AG04449 (cell line): ENCODE measurements at places on chromosomes 1 and 21.

- DNase-seq: no peak
These were observed 58.1 kb downstream of the CAPZB start for GRCh38 chr1:19427087-19427781.

GRCh38 chr1:107460035-107460434 is 319.2 kb downstream of the NTNG1 start:
- no peak for DNase-seq

GRCh38 chr1:223785808-223786207 is 59.9 kb downstream of the TP53BP2 start:
- DNase-seq: no peak

DNA sequence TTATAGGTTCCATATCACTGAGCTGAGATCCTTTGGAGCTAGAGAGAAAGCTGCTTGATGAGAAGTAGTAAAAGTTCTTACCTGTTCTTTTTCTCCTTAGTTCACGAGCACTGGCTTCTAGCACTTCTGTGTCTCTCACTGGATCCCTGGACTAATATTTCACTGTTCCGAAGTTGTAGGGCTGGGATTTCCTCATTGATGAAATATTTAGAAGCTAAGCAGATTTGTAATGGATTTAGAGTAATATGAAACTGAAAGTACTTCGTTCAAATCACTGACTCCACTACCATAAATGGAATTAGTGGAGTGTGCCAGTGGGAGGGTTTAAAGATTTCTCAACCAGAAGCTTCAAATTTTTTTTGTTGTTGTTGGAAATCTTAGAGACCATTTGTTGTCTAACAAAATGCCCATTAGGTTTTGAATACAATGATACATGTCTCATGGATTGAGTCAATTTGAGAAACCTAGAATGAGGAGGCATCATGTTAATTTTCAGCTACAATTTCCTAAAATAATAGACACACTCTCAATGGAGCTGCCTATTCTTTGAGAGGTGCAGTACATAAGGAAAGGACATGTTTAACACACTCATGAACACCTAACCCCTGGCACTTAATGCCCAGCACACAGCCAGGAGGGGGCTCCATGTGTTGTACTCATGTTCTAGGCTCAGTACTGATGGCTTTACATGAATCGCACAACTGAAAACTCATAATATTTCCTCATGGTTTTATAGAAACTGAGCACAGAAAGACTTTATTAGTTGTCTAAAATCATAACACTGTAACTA is at the start of gene GBP1:
Gene GBP1, minus strand, starts transcription at position 130 of the 790 bp plus-strand sequence. CDS start 1,974 bp downstream, outside the sequence.
- peak; percentile 61 for DNase-seq

DNA sequence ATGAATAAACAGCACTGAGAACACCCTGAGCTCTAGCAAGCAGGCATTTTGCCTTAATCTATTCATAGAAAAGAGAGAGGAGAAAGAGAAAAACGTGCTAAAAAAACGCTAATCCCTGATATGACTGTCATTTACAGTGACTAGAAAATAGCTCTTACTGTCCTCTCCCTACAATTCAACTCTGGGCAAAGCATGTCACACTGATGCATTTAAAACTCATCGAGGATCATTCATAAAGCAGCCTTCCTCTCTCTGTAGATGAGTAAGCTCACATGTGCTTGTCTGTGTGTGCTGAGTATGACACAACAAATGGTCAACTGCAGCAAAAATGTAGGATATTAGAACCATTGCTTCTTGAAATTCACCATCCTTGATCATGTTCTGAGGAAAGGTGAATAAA is 109.0 kb downstream of the SGIP1 start:
- no peak for DNase-seq

DNA sequence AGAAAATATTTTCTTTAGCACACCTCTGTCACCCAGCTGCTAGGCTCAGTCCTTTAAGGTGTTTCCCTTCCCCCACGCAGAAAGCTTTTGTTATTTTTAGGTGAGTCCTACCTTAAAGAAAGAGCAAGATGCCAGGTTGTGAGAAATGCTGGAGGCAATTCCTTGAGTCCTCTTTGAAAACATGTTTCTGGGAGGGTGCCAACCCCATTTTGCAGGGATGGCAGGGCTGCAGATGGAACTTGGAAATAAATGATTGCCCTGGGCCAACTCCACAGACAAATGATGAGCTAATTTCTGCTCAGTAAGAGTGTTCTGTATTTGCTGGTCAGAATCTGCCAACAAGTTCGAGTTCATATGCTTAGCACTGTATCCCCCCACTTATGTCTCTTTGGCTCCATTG is 119.2 kb upstream of the RAB3GAP2 start:
- no peak for DNase-seq
